CMK (cell line): ENCODE measurements at places on chromosomes 4 and X.

DNA sequence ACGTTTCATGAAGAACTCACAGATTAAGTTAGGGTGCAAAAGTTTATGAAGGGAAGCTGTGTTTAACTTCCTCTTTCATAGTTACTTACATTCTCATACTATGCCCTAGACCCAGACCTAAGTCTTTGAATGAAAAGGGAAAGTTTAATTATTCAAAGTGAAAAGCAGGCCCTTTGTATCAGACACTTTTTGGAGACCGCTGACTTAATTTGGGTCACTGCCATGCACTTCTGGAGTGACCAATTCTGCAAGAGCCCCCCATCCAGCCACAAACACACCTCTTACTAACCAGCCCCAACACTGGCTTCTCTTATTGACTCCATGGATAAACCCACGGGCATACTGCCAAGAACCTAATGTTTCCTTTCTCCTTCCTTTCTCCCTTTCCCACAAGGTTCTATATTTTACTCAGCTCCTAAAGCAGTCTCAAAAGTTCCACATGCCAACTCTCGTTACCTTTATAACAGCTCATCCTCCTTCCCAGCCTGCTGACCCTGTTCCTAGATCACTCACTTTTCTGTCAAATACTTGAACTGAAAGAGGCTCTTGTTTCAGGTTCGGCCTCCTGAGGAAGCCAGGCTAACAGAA lies 34.5 kb downstream of the ABCE1 start:
- no peak for DNase-seq

- no peak for DNase-seq
Measured at GRCh38 chrX:77415161-77415560, 32.0 kb upstream of the FGF16 start.

DNA sequence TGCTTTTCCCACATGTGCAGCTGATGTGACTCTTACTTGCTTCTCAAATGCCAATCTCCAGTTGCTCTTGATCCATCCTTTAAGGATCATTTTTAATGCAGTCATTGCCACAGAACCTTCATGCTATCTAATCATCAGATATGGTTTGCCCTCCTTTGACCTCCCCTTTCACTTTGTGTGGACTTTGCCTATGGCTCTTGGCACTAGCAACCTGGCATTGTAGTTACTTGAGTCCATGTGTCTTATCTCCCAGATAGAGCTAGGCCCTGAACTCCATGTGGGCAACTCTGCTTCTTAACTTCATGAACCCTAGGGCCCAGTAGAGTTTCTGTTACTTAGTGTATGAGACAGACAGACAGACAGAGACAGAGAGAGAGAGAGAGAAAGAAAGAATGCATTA lies 41.6 kb downstream of the MTM1 start:
- no peak for DNase-seq

DNA sequence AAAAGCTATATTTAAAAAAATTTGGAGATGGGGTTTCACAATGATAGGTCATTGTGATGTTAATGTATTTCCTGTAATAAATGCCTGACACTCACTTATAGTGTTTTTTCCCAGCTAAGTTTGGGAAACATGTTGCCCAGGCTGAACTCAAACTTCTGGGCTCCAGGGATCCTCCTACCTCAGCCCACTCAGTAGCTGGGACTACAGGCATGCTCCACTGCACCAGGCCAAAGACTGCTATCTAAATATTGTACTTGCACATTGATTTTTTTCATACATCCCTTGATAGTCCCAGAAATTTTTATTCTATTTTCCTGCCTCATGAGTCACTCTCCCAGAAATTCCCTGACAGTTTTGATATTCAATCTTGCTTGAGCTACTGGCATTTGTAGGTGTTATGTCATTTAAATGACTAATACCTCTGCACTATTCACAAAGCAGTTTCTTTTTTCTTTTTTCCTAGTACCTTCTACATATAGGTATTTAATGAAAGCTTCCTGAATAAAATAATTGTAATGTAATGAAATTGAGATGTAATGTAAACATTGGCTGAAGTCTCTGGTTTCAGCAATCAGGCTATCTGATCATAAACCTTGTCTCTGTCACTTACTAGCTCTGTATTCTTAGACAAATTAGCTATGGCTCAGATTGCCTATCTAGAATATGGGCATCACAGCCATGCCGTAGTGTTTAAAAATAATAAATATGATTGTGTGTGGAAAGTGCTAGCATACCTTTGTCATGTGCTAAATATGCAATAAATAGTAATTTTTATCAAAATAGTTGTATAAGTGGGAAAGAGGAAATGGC lies 1973.0 kb upstream of the AGA start:
- no peak for DNase-seq

DNA sequence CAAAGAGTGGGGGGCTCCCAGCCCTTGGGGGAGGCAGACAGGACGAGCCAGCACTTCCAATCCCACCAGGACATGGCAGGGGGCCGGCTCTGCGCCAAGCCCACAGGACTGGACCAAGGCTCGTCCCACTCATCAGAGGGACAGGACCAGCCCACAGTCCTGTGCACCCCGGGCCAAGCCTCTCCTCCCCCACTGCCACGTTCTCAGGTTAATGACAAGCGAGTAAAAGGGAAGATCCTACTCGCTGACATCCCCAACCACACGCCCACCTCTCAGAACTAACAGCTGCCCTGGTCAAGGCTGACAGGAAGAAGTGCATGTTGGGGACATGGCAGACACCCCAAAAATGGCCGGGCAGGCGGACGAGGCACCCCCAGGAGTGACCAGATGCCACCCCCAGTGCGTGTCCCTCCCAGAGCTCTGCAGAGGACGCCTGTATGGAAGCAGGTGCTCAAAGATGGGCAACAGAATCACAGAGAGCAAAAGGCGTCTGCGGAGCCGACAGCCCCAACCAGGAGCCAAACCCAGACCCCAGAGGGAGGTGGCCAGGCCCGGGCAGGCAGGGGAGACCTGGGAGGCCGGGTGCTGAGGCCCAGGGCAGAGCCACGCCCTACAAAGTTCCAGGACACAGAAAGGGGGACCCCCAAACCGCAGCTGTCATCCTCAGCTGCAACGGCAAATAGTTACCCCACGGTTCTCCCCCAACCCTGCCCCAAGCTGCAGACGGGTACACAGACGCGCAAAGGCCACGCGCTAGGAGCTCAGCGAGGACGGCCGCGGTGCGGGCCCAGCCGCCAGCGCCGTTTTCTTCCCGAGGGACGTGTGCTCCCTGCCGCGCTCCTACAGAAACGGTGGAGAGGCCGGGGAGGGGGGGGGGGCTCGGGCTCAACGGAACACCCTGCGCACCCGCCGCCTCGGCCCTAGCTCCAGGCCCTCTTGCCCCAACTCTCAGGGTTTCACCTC lies 1.7 kb downstream of the CTBP1 start:
- DNase-seq, result no peak

DNA sequence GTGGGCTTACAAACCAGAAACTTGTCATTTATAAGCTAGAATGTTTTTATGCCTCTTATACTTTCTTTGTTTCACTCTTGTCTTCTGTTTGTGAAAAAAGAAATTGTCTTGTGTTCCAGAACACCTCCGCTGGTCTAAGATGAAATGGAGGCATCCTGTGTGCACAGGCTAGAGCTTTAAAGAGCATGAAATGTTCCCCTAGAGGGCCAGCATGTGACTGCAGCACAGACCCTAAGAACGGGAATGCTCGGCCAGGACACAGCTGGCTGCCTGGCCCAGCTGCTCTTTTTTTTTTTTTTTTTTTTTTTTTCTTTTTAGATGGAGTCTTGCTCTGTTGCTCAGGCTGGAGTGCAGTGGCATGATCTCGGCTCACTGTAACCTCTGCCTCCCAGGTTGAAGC lies 33.6 kb downstream of the SETD7 start:
- no peak for DNase-seq

DNA sequence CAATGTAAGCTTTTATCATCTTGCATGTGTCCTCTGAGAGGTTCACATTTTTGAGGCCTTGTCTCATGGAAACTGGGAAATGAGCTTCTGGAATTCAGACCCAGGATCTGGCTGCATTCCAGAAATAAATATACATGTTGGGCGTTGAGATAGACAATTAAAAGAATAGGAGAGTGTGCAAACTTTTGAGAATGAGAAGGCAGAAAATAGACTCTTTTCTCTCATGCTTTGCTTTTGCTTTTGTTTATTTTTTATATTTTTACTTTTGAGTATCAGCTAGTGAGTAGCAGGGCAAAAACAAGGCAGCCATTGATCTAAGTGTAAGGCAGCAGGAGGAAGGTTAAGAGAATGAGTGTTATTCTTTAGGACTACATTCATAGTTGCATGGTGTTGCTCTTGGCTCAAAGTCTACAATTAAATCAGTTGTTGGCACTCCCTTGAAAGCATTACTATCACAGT lies 12.4 kb downstream of the SHROOM3 start:
- DNase-seq, result no peak

DNA sequence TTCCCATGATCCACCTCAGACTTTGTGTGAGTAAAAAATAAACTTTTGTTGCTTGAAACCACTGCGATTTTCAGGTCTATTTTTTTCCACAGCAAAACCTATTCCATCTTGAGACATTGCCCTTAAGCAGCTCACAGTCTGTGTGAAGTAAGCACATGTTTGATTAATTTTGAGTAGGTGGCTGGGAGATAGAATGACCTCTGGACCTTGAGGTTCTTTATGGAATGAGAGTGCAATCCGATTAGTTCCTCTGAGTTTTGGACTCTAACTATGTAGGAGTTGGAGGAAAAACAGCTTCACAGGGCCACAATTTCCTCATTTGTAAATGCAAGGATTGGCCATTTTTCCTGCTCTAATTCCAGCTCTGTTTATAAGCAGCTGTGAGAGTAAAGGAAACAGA lies 234.1 kb upstream of the IGFBP7 start:
- DNase-seq, result no peak

DNA sequence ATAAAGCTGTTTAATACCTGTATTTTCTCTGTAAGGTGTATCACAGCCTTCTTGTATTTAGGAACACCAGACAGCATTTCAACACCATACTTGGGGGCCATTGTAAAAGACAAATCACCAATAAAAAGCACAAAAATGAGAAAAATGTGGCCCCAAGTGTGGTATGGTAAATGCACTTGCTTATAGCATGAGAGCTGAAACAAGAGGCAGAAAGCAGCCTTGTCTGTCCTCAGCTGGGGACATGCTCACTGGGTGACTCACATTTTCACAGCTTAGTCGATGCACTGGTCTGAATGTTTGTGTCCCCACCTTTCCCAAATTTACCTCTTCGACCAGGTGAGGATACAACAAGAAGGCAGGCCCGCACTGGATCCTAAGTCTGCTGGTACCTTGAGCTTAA lies 639.7 kb upstream of the AGA start:
- DNase-seq, result no peak

GRCh38 chr4:45946699-45947098 lies 177.2 kb downstream of the GABRG1 start:
- DNase-seq, result no peak

- DNase-seq, result no peak
Measured at GRCh38 chr4:110702326-110702725, 79.4 kb upstream of the PITX2 start.

DNA sequence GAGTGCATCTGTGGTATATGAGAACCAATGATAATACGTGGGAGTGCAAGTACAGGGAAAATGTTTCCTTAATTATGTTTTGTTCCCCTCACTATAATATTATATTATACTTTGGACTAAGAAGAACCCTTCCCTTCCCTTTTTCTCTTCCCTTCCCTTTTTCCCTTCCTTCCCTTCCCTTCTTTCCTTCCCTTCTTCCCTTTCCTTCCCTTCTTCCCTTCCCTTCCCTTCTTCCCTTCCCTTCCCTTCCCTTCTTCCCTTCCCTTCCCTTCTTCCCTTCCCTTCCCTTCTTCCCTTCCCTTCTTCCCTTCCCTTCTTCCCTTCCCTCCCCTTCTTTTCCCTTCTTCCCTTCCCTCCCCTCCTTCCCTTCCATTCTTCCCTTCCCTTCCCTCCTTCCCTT lies 36.9 kb upstream of the VSIG4 start:
- DNase-seq, result no peak

DNA sequence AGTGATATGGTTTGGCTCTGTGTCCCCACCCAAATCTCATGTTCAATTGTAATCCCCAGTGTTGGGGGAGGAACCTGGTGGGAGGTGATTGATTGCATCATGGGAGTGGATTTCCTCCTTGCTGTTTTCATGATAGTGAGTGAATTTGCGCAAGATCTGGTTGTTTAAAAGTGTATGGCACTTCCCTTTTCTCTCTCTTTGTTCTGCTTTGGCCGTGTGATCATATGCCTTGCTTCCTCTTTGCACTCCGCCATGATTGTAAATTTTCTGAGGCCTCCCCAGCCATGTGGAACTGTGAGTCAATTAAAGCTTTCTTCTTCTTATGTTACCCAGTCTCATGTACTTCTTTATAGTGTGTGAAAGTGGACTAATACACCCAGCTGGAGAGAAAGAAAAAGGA lies 113.0 kb upstream of the AADAT start:
- peak; percentile 14 for DNase-seq

DNA sequence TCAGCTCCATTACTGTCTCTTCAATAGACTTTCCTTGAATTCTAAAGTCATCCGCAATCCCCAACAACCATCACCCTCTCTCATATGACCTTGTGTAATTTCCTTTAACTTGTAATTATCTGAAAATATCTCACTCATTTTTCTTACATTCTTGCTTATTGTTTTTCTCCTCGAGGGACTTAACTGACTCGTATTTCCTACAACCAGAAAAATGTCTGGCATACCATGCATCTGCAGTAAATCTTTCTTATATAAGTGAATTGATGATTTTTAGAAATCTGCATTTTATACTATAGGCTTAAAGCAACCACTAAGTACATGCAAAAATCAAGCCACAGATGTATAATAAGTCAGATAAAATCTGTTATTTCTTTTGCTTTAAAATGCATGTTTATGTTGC lies 276.7 kb downstream of the UNC5C start:
- no peak for DNase-seq

DNA sequence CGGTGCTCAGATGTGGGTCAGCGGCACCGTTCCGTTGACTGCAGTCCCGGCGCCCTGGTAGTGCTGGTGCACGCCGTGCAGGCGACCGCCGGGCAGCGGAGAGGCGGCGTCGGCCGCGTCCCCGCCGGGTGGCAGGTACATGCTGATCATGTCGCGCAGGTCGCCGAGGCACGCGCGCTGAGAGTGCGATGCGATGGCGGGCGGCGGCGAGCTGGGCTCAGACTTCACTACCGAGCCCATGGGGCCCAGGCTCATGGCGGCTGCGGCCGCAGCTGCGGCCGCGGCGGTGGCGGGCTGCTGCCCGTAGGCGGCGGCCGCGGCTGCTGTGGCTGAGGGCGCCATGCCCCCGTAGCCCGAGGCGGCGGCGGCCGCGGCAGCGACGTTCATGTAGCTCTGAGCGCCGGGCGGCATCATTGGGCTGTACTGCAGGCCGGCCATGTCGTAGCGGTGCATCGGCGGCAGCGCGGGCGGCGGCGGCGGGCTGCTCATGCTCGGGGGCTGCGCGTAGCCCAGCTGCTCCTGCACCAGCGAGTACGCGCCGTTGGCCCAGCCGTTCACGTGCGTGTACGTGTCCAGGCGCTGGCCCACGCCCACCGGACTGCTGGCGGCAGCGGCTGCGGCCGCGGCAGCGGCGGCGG lies 1.0 kb downstream of the SOX3 start:
- DNase-seq, result no peak

DNA sequence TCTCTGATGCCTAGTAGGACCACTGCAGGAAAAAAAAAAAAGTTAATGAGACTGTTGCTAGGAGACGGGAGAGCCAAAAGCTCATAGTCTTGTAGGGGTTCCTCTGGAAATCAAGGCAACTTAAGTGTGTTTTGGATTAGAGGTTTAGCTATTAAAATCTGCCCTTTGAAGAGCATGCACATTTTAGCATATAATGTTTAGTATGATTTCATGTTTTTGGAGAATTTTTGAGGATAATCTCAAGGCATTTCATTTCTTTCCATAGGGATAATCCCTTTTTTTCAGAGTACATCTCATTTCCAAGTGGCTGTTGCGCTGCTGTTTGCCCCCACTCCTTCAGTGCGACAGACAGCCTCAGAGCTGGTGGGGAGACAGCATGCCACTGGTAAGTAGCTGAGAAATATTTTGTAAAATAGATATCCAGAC lies at the start of gene LINC00632:
TSS of gene LINC00632 (plus strand) at position 339 of the 426 bp plus-strand sequence.
- no peak for DNase-seq
